ENCODE measurements at places on chromosomes 5 and 9. TPM values are rescaled to one million over a fixed set of nuclear protein-coding genes. Genes with fewer than 3 reads are reported as not detected.

IFNA1 gene
- total RNA-seq: not detected

ENTREP1 gene
- total RNA-seq: 9.2 TPM

SH2D3C gene
- total RNA-seq: 0.38 TPM

UQCRQ gene
- 160 TPM for total RNA-seq

ACSL6 gene
- 0.04 TPM for total RNA-seq

BRD9 gene
- 22.5 TPM for total RNA-seq

AJM1 gene
- total RNA-seq: 0.72 TPM

INSL6 gene
- not detected for total RNA-seq

ADGRD2 gene
- 0.35 TPM for total RNA-seq

SRD5A1 gene
- 34.1 TPM for total RNA-seq

DNA sequence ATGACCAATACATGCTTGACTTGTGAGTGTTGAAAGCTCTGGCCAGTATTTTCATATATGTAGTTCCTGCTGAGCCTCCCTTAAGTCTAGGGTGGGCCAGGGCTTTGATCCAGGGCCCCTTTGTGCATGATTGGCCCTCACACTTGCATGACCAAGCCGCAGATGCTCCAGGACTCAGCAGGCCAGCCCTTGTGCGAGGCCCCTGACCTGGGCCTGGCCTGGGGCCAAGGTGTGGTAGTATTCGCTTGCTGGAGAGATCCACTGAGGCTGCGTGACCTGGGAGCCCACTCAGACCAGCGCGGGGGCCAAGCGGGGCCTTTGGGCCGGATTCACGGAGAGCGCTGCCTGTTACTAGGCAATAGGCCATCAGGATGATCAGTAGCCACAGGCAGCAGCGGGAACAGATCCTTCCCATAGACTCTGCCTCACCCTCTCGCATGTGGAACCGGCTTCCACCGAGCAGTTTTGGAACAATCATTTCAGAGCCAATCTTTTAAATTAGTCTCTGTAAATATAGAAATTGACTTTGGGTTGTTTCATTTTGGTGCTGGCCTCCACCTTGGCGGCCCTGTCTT lies 79.0 kb upstream of the PTCH1 start:
- H3K27me3 ChIP-seq: no peaks in the 10 kb centered on the region
- no peak overlapping the region for H3K4me3 ChIP-seq
- no peaks in the 10 kb centered on the region for H3K36me3 ChIP-seq
- H3K4me1 ChIP-seq: no peaks in the 10 kb centered on the region
- no peak overlapping the region for H3K27ac ChIP-seq

DNA sequence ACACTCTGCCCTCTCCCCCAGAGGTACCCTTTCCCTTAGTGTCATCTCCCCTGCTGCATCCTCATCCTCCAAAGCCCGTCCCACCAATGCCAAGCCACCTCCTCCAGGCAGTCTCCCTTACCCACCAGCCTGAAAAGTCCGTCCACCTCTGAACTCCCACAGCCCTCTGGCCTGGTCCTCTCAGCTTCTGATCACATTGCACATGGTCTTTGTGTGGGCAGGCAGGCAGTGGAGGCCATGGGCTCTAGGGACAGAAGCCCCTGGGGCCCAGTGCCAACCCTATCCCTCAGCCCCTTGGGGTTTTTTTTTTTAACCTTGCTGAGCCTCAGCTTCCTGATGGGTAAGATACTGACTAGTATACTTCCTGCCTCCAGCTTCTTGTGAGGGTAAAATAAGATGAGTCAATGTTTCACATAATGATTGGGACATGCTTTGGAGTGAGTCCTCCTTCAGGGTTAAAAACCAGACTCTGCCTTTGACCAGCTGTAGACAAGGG lies 19.4 kb downstream of the CSF1R start:
- H3K27me3 ChIP-seq: no peaks in the 10 kb centered on the region
- no peak for DNase-seq
- no peaks in the 10 kb centered on the region for H3K36me3 ChIP-seq
- no peak overlapping the region for H3K27ac ChIP-seq

DNA sequence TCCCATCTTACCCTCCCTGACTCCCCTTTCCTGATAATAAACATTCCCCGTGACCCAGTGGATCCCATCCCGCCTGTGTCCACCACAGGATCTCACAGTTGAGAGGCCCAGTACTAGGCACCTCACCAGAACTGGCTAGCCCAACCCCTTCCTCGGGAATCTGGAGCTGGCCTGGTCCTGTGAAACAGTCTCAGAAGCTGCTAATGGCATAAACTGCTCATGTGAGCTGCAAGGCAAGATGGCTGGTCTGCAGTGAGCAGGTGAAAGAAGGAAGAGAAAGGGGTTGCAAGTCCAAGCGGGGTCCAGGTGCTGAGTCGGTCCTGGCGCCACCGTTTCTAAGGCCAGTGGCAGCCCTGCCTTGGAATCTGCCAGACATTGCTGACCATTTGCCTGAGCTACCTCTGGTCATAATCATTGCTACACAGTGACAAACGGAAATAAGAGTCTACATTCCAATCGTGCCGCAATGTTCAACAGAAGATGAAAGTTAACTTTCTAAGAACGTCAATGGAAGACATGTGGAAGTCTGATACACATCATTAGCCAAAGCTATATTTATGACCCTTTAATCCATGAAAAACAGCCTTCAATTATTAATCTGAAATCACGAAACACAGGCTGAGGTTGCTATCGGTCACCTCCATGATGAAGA lies 33.7 kb downstream of the DNAH5 start:
- no peaks in the 10 kb centered on the region for H3K27me3 ChIP-seq
- no peak overlapping the region for H3K4me3 ChIP-seq
- DNase-seq: no peak
- no peaks in the 10 kb centered on the region for H3K4me1 ChIP-seq
- no peaks in the 10 kb centered on the region for H3K36me3 ChIP-seq

- H3K27ac ChIP-seq: no peak overlapping the region
- H3K27me3 ChIP-seq: no peaks in the 10 kb centered on the region
- H3K36me3 ChIP-seq: no peaks in the 10 kb centered on the region
Measured at GRCh38 chr9:101093620-101094019, 65.1 kb downstream of the PLPPR1 start.

DNA sequence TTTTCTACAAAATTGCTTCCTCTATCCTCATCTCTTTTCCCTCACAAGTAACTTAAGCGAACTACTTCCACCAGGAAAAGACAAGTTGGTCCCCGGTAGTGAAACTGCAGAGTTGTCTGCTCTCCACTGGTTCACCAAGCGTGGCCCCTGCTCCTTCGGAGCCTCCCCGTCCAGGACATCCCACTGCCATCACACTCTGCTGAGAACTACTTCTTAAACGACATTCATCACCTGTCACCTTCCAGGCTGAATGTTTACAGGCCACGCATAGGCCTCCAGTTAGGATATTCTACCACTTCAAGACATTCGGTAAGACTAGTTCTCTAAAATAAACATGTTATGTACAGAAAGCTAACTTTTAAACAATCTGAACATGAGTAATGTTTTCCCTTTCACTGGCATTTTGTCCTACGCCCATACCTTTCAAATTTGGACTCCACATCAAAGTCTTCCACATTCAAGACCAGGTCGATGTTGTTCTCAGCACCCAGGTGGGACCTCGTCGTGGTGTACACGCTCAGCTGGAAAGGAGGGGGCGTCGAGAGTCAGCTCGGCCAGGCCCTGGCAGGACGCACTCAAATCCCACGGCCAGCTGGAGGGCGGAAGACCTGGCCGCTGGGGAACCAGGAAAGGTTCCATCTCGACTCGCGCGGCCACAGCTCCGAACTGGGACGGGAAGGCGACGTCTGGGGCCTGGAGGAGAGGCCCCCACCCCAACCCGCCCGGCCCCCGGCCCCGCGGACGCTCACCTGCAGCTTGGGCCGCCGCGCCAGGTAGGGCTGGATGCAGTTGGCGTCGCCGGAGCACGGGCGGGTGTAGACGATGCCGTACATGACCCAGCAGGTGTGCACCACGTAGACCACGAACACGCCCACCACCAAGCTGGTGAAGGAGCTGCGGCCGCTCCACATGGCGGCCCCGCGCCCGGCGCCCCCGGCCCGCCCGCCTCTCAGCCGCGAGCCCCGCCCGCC lies 683 bp downstream of the CLPTM1L start:
- DNase-seq: no peak
- H3K4me3 ChIP-seq: peak overlapping the region; percentile 89

- no peaks in the 10 kb centered on the region for H3K36me3 ChIP-seq
- H3K4me1 ChIP-seq: no peaks in the 10 kb centered on the region
- no peak overlapping the region for H3K27ac ChIP-seq
- no peak overlapping the region for H3K4me3 ChIP-seq
Measured at GRCh38 chr5:62608529-62609511, 30.2 kb downstream of the LRRC70 start.

DNA sequence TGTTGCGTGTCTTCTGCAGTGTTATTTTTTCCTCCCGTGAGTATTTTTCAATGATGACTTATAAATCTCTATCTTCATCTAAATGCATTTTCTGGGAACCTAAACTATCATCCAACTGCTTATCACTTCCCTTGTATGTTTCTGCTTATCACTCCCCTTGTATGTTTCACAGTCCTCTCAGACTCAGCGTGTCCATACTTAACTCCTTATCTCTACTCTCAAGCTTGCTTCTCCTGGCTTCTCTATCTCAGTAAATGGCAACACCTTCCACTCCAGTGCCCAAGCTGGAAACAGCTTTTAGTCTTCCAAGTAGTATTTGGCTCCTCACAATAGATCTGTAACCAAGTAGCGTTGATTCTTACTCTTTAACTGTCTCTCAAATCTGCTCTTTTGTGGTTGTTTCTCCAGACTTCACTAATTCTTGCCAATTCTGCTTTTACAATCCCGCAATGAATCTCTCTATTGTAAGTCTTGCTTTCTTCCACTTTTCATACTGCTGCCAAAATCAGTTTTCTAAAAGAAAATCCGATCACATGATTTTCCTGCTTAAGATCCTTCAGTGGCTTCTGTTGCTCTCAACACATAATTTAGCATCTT lies 33.8 kb upstream of the TXNDC8 start:
- DNase-seq: no peak
- H3K36me3 ChIP-seq: no peaks in the 10 kb centered on the region
- H3K27me3 ChIP-seq: no peaks in the 10 kb centered on the region
- H3K4me1 ChIP-seq: no peaks in the 10 kb centered on the region
- H3K27ac ChIP-seq: no peak overlapping the region
- H3K4me3 ChIP-seq: no peak overlapping the region

- H3K27ac ChIP-seq: no peak overlapping the region
- H3K27me3 ChIP-seq: no peaks in the 10 kb centered on the region
- no peak for DNase-seq
- H3K4me1 ChIP-seq: peaks cover 5% of the 10 kb centered on the region
- H3K4me3 ChIP-seq: no peak overlapping the region
Measured at GRCh38 chr5:170314541-170315095, 17.0 kb upstream of the LCP2 start.

- no peak for DNase-seq
- H3K27me3 ChIP-seq: no peaks in the 10 kb centered on the region
- no peak overlapping the region for H3K27ac ChIP-seq
- no peak overlapping the region for H3K4me3 ChIP-seq
- H3K36me3 ChIP-seq: no peaks in the 10 kb centered on the region
- H3K4me1 ChIP-seq: peaks cover 32% of the 10 kb centered on the region
Measured at GRCh38 chr5:174535669-174536068, 188.7 kb upstream of the MSX2 start.

GRCh38 chr9:125701351-125701750 lies 5.7 kb downstream of the MAPKAP1 start:
- H3K27me3 ChIP-seq: no peaks in the 10 kb centered on the region
- H3K36me3 ChIP-seq: no peaks in the 10 kb centered on the region
- H3K4me1 ChIP-seq: peaks cover 4% of the 10 kb centered on the region
- no peak overlapping the region for H3K4me3 ChIP-seq
- DNase-seq: no peak

DNA sequence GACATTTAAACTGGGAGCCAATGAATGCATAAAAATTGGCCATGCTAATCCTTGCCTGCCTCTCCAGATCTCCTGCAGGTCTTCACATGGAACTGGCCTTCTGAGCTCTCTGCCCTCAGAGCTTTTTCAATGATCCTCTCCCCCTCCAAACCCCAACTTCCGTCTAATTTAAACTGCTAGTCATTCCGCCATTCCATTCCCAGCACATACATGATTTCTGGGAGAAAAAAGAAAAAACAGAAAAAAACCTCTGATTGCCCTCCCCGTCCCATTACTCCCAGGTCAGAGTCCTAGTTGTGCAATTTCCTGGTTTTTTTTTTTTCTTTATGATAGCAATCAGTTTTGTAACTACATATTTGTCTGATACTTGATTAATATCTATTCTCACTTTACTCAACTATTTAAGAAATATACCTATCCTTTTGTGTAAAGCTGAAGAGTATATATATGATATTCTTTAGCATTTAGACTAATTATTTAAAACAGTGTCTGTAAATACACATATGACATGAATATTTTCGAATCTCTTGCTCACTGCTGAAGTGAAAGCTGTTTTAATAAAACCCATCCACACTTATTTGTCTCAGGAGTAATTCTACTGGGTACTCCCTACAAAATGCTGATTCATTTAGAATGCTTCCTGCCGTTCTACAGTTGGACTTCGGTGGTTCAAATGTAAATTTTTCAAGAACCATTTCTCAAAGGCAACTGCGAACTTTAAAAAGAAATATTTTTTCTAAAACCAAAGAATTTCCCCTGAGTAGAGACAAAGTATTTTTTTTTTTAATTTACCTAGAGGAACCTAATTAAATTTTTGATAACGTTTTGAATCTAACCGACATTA lies 1.6 kb downstream of the HINT1 start:
- peaks cover 11% of the 10 kb centered on the region for H3K4me1 ChIP-seq
- peak overlapping the region; percentile 66 for H3K4me3 ChIP-seq
- H3K27me3 ChIP-seq: no peaks in the 10 kb centered on the region
- H3K27ac ChIP-seq: peak overlapping the region; percentile 98
- peaks cover 11% of the 10 kb centered on the region for H3K36me3 ChIP-seq
- no peak for DNase-seq

GRCh38 chr9:96425500-96426169 lies 7.5 kb upstream of the ZNF367 start:
- no peaks in the 10 kb centered on the region for H3K36me3 ChIP-seq
- H3K27ac ChIP-seq: no peak overlapping the region
- H3K4me1 ChIP-seq: peaks cover 7% of the 10 kb centered on the region

DNA sequence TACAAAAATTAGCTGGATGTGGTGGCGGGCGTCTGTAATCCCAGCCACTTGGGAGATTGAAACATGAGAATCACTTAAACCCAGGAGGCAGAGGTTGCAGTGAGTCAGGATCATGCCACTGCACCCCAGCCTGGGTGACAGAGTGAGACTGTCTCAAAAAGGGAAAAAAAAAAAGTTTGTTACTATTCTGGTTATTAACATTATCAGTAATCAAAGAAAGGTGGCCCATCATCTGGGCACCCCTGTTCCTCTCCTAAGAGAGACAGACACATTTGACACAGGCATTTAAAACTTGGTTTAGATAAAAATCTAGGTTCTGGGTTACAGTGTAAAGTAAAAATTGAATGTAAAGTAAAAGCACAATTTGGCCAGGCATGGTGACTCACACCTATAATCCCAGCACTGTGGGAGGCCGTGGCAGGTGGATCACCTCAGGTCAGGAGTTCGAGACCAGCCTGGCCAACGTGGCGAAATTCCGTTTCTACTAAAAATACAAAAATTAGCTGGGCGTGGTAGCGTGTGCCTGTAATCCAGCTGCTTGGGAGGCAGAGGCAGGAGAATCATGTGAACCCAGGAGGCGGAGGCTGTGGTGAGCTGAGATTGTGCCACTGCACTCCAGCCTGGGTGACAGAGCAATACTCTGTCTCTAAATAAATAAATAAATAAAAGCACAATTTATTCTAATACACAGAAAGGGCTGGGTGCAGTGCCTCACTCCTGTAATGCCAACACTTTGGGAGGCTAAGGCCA lies 16.7 kb upstream of the PHYHD1 start:
- DNase-seq: no peak
- peaks cover 20% of the 10 kb centered on the region for H3K36me3 ChIP-seq
- H3K4me3 ChIP-seq: no peak overlapping the region
- H3K4me1 ChIP-seq: peaks cover 68% of the 10 kb centered on the region
- H3K27ac ChIP-seq: peak overlapping the region; percentile 100

Measured in esophagus squamous epithelium (tissue), 5 donors.